ENCODE measurements at places on chromosomes 6 and 20.

GRCh38 chr6:89311530-89311852 lies 3.6 kb downstream of the GABRR2 start:
- DNase-seq = no peak

- DNase-seq = no peak
Measured at GRCh38 chr20:415820-416322, 7.8 kb downstream of the RBCK1 start.

DNA sequence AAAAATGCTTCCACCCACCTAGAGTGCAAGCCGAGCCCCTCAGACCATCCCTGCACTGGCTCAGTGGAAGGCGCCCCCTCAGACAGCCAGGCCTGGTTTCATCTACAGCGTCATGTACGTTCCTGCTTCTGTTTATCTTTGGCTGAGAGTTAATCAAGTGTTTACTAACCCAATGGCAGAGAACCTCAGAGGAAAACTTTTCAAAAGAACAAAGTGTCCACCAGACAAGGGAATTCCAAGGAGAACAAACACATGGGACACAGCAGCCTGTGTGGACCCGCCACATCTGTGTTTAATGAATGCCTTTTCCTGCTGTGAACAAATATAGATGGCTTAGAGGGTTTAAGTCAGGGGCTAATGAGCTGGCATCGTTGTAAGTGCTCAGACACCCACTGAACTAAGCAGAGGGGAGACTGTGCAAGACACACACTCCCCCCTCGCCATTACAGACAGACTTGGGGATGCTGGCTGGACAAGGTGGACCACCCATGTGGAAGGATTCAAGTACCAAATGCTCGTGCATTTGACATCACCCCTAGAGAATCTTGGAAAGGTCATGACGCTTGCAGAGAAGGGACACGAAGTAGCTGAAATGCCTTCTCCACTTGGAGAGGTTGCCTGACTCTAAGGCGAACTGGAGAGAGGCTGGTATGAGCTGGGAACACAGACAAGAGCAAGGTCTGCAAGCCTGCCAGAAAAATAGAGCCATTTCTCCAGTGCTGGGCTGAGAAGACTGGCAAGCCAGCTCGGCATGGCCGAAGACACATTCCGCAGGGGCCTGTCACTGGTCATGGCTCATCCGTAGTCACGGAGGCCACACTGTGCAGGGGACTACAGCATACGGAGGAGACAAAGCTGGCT lies 53.5 kb upstream of the NXT1 start:
- no peak for DNase-seq

GRCh38 chr6:146857980-146858347 lies 259.2 kb downstream of the ADGB start:
- DNase-seq = peak; percentile 65

All from DMS153 (cell line).